ENCODE measurements at places on chromosomes 12 and 14.

DNA sequence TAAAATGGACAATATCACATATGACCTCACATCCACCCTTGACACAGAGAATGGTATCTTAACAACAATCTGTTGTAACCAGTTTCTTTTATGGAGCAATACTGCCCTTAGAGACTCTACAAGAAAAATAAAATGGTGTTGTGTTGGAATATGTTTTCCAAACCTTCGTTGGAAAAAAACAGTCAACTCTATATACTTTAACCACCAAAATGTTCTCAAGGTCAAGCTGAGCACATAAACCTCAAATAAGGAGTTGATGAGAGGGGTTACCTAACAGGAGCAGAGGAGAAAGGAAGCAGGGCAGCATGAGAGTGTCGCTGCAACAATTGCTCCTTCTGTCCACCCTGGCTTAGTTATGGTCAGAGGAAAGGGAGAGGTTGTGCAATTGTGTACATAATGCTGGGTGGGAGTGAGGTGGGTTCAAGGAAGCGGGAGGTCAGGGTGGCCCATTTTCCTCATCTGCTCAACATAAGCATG lies 179.2 kb upstream of the BMP4 start:
- DNase-seq = no peak

- no peak for DNase-seq
Observed at GRCh38 chr12:45051572-45052125, 750 bp upstream of the DBX2 start.

GRCh38 chr12:65663648-65664047 lies 160.6 kb upstream of the HMGA2 start:
- DNase-seq = no peak

DNA sequence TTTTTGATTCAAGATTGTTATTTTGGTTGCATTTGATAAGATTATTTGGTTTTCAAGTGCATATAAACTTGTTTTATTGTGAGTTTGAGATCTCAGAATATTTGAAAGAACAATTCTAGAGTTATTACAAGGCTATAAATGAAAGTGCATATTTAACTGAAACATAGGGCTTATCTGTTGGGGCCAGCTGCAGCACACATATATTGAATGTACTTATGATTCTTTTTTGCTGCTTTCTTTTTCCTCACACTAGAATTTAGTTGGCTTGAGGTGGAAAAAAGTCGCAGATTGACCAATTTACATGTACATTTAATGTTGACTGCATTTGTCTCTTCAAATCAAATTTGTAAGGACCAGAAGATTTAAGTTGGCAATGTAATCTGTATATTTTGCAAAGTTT lies 88.0 kb downstream of the PCNX1 start:
- DNase-seq = no peak

DNA sequence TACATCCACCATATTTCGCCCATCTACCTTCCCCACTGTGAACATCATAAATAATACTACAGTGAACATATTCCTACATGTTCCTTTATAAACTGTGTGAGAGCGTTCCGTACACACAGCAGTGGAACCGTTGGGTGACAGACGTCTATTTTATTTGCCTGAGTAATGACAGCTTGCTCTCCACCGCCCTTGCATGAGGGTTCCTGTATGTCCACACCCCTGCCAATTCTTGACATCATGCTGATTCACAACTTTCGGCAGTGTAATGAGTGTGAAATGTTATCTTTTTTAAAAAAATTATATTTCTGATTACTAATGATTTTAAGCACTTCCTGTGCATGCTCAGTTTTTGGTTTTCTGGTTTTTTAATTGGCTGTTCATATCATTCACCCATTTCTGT lies 4.3 kb upstream of the RAD52 start:
- DNase-seq = no peak

GRCh38 chr14:80787876-80788275 lies 153.7 kb downstream of the CEP128 start:
- no peak for DNase-seq

DNA sequence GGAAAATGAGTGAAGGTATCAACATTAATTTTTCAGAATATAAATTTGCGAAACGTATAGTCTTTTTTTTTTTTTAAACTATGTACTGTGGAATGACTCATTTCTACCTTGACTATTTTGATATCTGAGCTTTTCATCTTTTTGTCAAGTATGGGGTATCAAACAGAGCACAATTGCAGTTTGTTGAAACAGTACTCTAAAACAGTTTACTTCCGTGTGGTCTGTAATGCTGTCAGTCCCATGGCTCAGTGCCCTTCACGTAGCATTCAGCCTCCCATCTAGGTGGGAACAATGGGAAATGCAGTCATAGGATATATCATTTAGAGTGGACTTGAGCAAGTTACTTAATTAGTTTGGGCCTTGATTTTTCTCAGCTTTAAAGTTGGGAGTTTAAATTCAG lies 139.5 kb downstream of the ERC1 start:
- no peak for DNase-seq

DNA sequence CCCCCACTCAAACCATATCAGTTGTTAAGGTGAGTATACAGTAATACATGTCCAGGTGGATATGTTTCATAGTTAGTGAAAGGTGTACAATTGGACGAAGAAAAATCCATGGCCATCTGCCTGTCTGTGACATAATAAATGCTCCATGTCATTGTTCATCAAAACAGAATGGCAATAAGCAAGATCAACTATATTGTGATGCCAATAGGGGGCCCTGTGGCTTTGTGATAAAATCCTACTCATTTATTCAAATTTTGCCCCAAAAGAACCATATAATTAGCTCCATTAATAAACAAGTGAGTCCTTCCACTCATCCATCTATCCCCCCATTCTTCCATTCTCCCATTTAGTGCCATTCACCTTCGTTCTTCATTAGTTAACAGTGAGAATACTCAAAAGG lies 102.0 kb downstream of the MGST1 start:
- no peak for DNase-seq

- DNase-seq = no peak
Observed at GRCh38 chr12:120831648-120832267, 72.4 kb downstream of the SPPL3 start.

GRCh38 chr12:5247144-5247543 lies 184.8 kb upstream of the NTF3 start:
- DNase-seq = no peak

DNA sequence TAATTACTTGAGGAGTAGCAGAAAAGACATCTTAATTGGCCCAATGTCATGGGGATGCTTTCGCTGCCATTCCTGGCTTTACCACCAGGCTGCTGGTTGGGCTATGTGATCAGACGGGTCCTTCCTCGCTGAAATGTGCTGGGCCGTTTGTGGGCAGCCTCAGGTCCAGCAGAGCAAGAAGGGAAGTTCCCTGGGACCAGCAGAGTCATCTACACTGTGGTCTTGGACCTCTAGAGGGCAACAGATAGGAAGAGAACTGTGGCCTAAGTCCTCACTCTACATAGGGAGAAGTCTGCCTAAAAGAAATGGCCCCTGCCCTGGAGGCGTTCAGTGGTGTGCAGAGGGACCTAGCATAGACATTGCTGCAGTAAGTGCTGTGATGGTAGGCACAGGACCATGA lies 10.9 kb downstream of the EVL start:
- DNase-seq = no peak

- DNase-seq = no peak
Observed at GRCh38 chr12:120261951-120262851, 3.3 kb downstream of the PXN start.

Measured in AG09319 (cell line).